SK-N-MC (cell line): ENCODE measurements at places on chromosomes 6 and 20.

DNA sequence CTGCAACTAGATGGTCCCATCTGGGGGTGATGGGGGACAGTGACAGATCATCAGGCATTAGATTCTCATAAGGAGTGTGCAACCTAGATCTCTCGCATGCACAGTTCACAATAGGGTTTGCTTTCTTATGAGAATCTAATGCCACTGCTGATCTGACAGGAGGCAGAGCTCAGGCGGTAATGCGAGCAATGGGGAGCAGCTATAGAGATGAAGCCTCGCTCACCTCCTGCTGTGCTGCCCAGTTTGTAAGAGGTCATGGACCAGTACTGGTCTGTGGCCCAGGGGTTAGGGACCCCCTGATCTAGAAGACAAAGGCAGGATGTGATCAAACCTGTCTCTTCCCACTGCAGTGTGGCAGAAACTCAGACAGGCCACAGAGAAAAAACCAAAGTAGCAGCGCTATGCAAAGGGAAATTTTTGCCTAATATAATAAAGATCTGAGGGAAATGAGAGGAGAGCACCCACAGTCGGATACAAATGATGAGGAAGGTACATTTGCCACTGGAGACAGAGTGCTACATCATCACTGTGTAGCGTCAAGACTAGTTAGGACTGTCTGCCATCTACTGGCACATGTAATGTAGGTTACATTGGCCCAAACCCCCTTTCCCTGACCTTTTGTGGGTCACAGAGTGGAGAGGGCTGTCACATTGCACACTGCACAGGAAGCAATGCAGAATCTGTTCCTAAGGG is 4.1 kb upstream of the LY86 start:
- no peak for DNase-seq

DNA sequence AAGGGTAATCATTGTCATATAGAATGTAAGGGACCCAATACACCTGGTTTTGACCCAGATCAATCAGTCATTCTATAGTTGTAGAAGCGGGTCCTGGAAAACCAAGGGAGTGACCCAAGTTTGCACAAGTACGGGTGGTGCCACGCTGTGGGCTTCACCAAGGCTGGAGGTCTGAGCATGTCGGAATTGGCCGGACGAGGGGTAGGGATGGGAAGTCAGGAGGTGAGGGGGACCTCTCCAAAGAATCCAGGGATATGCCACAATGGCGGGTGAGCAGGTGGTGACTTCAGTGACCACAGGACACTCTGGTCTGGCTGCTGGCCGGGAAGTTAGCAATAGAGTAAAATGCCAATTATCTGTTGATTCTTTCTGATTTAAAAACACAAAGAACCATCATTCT is 186.6 kb upstream of the FOXQ1 start:
- no peak for DNase-seq

GRCh38 chr20:40511478-40511877 is 177.6 kb downstream of the MAFB start:
- DNase-seq = no peak

DNA sequence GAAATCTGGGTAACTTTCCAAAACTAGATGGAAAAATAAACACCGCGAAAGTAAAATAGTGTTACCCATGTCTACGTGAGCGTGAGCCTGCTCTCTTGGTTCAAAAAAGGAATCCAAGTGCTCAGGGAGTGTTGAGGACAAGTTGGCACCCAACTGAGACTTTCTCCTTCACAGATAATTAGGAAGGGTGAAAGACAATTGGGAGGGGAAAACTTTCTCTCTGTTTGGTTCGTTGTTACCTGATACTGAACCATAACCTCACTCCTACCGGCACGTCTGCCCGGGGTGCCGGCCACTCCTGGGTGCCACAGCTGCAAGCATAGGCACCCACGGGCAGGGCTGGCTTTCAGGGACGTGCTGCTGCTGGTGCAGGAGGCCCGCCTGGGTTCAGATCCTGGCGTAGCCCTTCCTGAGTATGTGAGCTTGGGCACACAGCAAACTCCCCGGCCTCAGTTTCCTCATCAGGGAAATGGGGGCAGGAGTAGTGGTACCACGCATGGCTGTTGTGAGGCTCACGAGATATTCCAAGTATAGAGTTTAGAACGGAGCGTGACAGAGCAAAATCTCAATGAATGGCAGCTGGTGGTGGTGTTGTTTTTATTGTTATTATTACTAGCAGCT is 38.2 kb upstream of the PMEPA1 start:
- no peak for DNase-seq

DNA sequence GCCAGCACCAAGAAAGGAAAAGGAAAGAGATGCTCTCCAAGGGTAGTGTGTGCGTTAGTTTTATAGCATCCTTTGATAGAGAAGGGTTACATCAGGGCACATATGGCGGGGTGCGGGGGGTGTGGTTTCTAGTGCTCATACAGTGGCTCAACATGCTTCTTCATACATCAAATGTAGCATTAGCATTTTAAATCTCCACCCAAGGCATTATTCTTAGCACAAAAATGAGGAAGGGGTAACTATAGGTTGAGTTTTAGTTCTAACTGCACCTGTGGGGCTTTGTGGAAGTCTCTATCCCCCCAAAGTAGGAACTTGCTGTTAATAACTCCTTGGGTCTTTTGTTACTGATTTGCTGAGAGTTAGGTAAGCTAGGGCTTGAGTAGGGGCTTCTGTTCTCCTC is 89.3 kb downstream of the CEP57L1 start:
- no peak for DNase-seq

GRCh38 chr20:17282501-17282900 is 55.7 kb downstream of the PCSK2 start:
- no peak for DNase-seq

- peak; percentile 66 for DNase-seq
Observed at GRCh38 chr6:83221889-83222479, 28.8 kb downstream of the RWDD2A start.

DNA sequence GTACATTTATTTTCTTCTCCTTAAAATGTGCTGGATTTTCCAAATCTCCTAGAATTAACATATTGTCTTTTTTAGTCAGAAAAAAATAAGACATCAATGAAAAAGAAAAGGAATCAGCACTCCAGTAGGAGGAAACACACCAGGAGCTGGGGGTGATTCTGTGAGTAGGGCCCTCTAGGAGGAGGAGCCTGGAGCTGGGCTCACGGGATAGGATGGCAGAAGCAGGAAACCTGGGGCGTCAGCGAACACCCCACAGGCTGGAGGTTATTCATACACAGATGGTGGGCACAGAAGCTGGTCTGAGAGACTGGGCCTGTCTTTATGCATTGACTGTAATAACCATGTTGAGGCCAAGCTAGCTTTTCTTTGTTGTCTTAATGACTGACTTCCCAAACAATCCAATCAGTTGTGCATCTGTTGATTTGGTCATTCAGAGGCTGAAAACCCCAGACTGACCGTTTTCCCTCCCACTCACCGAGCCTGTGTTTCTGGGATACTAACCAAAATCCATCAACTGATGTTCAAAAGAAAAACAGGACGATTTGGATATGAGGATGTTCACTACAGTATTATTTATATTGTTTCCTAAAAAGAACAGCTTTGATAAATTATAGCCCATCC is 53.1 kb downstream of the CPNE5 start:
- DNase-seq = no peak

DNA sequence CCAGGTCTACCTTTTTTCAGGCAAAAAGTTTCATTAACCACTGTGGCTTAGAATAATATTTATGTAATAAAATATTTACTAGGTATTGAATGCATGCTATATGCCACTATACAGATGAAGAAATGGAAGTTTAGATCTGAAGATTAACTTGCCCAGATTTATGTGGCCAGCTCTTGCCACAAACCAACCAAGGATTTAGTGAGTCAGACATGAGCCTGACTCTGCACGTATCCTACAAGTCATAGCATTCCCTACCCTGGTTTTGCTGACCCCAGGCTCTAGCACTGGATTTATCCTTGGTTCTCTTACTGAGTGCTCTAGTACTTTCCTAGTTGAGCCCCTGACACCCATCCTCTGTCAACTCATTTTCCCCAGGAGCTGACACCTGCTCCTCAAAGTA is 75.4 kb downstream of the ANKEF1 start:
- DNase-seq = no peak

DNA sequence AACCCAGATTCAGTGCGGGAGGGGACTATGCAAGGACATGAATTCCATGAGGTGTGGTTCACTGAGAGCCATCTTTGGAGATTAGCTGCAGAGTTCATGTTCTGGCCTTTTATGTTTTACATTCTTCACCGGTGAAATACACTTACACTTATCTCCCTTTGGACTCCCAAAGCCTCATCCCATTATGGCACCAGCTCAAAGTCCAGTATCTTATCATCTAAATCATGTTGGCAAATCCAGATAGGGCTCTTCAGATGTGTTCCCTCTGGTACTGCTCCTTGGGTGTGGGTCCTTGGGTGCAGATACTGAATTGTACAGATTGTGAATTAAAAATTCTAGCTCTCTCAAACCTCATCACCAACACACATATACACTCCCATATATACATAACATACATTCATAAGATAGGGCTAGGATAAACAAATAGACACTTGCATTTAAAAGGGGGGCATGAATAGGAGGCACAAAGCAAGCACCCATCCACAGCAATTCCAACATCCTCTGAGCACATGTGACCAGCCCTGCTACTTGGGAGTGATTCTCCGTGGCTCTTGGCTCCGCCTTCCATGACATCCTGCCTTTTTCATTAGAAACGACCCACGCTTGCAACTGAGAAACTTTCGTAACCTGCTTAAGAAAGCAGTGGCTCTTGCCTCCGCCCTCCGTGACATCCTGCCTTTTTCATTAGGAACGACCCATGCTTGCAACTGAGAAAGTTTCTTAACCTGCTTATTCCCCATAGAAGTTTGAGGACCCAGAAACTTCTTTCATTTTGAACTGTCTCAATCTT is 53.6 kb upstream of the LRRC1 start:
- DNase-seq = no peak
